ENCODE measurements at places on chromosomes 1 and 21.

DNA sequence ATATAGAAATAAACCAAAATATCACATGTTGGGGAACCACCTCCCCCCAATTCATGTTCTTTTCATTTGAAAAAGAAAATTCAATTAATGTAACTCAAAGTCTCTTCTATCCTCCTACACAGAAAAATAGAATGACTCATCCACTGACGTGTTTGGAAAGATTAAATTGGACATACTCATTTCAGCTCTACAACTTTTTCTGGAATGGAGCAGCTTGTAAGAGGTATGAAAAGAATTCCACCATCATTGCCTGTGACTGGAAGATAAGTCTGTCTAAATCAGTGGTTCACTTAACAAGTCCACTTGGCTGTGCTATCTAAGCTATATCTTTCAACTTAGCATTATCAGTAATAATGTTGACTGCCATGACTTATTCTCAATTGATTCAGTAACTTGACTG is 702.3 kb downstream of the BRINP3 start:
- DNase-seq: no peak

DNA sequence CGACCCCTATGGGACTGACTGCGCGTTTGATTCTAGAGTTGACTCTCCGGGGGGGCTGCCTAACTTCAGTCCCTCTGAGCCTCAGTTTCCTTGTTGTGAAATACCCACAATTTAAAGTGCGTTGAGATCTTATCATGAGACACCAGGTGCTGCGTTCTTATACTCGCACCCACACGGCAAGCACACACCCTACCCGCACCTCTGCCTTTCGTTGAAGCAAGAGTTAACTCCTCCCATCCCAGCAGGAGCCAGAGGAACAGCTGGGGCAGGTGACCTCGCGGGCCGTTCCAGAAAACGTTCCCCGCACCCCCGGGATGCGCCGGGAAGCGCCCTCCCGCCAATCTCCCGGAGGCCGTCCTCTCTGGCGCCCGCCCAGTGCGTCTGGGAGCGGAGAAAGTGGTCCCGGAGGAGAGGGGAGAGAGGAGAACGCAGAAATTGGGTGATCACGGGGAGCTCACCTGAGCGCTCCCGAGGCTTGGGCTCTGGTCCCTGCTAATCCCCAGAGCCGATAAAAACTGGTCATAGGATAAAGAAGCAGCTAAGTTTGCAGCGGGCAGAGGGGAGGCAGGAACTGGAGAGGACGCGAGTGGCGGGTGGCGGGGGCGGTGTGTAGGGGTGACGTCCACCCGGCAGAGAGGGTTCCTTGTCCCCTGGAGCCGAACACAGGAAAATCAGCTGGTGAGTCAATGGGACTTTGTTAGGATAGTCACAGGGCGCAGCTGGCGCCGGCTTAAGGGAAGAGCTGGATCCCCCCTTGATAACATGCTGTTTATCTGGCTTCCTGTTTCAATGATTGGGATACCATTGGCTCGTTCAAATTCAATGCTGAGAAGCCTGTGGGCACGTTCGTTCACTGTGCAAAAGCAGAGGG is 869 bp downstream of the NAV1 start:
- peak; percentile 76 for DNase-seq

GRCh38 chr1:41345434-41346075 is 15.7 kb upstream of the FOXO6 start:
- no peak for DNase-seq

DNA sequence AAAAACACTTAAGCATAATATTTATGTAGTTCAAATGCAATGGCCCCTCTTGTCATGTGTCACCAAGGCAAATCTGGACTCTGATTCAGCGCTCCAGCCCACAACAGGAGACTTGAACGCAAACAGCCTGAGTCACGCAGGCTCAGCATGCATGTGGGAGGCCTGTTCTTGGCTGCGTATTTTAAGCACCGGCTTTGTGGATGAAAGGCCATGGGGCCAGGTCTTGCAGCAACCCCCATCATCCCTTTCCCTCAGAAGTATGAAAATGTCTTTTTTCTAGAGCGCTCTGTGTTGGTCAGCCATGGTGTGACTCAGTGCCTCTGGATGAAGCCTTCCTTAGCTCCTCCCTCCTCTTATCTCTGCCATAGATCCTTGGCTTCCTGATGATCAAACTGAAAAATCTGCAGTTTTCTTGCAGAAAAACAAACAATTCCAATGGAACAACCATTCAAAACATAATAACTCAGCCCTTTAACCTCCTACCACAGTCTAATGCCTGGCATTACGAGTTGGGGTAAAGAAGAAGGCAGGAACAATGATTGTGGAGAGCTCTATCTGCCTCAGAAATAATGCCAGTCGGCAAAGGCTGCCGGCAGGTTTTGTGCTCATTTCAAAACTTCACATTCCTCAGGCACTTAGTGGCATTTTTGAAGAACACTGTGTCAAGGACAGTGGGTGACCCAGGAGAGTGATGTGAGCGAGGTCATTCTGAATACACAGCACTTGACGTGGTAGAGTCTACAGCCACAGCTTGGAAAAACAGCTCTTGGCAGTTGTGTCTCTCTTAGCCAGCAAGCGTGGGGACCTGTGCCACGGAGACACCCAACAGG is 167.5 kb downstream of the CLIC6 start:
- DNase-seq: peak; percentile 100

DNA sequence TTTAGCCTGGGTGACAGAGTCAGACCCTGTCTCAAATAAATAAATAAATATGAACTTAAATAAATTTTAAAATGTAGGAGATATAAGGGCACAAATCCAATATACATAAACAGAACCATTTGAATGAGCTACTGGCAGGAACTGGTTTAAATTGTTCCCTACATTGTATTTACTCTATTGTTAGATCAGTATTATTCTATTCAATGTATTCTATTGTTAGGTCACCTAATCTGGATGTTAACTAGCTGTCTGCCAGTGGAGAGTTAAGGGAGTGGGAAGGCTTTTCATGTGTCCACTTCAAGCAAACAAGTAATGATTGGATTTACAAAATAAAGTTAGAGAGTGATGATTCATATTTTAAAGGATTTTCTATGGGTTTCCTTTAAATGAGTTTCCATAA is 4.9 kb upstream of the FBXO28 start:
- no peak for DNase-seq

DNA sequence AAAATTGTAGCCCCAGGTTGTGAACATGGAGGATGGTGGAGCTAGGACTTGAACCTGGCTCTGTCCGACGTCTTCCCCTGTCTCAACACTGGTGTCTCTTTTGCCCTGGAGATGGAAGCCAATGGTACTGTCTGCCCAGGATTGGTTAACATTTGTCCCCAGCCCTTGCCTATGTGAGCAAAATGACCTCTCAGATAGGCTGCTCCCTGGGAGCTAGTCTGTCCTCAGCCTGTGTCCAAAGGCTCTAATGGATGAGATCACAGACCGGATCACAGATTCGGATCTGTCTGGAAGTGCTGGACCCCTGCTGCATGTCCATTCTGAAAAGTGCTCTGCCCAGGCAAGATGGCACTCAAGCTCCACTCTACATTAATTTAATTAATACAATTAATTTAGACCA is 394.4 kb upstream of the VAMP3 start:
- DNase-seq: no peak

DNA sequence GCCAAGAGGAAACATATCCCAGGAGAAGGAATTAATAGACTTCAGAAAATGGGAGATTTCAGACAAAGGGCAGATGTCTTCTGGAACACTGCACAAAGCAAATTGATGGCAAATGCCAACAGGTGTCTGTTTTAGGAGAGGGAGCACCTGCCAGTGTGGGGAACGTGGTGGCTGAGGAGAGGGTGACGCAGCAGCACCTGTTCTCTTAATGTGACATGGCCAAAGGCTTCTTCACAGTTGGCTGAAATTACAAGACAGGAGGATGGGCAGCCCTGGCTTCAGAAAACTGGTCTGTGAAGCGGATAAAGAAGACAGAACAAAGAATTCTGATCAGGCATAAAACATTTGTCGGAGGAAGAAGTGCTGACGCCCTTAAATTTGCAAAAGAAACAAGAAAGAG is 178.7 kb upstream of the RUNX1 start:
- no peak for DNase-seq

GRCh38 chr21:25298512-25299491 is 308.5 kb downstream of the MRPL39 start:
- DNase-seq: peak; percentile 14

DNA sequence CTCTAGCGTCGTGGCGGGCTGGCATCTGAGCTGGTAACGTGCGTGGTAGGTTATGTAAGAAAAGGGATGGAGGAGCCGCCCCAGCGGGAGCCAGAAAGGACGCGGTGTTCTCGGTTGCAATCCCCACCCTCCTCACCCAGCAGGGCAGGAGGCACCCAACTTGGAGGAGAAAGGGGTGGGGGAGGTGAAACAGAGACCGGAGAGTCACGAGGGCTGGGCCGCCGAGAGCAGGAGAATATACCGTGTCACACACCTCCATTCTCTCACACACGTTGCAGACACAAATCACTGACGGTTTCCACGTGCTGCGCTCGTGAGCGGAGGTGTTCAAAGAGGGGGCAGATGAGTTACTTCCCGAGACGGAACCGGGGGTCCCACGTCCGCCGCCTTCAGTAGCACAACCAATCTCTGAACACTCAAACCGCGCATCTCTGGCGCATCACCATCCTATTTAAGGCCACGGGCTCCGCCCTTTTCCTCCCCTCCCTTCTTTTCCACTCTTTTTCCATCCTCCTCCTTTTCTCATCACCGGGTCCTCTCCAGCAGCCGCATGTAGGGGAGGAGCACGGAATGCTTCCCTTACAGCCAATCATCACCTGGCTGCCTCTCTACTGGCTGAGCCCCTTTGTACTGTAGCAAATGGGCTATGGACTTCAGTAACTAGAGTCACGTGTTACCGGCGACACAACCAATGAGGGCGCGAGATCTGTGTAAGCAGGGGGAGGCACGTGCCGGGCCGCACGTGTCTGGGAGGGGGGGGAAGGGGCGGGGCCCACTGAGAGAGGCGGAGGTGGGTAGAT is at the start of gene CIART:
TSS of gene CIART (plus strand) at position 797 of the 800 bp plus-strand sequence. CDS start 714 bp downstream, outside the sequence.
- peak; percentile 98 for DNase-seq

- no peak for DNase-seq
Measured at GRCh38 chr1:24896596-24897262, 33.3 kb downstream of the RUNX3 start.

DNA sequence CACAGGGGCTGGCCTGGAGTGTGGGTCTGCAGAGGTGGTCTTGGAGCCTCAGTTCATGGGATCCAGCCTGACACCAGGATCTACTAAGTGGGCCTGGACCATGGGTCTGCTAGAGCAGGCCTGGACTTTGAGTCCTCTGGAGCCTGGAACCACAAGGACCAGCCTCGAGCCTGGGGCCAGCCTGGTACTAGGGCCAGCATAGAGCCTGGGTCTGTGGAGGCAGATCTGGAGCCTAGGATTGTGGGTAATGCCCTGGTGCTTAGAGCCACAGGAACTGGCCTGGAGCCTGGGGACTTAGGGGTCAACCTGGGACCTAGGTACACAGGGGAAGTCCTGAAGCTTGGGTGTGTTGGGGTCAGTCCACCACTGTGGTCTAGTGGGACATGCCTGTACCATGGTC is 12.7 kb downstream of the LORICRIN start:
- DNase-seq: no peak

DNA sequence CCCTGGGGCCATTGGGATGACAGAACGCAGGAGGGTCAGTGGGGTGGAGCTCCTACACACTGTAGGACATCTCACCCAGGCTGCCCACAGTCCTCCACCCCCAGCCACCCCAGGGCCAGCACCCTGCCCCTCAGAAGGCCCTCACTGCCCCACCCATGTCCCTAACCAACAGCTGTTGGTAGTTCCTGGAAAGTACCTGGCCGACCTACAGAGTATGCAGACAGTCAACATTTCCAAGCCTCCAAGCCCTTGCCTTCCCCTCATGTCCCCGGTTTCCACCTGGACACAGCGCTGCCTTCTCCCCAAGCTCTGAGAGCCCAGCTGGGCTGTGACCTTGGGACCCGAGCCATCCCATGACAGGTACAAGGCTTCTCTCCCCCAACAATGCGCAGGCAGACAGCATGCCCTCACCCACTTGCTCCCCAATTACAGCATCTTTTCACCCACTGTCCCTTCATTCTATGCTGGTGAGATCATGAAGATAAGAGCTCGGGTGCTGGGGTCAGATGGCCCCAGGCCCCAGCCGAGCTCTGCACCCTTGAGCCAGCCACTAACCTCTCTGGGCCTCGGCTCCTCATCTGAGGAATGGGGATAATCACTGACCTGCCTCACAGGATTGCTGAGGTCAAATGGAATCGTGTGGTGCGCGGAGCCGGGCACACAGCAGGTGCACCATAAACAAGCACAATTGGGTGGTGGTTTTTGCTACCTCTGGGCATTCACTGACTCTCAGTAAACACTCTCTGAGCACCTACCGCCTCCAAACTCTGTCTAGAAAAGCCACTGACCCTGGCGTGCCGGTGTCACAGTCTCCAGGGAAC is 11.2 kb downstream of the LAPTM5 start:
- DNase-seq: no peak

DNA sequence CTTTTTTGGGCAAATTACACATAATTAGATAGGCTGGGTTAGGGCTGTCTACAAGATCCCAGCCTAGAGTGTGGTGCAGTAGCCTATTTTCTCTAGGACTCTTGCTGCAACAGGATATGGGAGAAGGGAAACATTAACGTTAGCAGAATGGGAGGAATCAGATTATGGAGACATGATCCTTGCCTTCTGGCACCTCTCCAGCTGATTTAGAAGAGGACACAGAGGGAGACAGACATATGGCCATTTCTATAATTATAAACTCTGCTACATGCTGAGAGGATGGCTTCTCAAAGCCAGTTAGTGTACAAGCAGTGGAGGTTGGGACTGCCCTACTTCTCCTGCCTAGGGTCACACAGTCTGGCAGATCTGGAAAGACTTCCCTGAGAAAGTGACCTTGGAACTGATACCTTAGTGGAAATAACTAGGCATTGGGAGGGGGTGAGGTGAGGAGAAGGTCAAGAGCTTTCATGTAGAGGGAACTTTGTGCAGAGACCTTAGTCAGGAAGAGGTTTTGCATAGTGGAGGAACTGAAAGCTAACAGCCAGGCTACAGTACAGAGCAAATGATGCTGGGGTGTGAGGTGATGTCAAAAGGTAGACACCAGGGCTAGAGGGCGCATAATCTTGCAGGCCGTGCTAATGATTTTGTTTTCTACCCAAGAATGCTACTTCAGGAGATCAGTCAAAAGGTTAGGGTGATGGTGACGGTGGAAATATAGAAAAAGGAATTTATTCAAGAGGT is 1.2 kb upstream of the CD1D start:
- DNase-seq: no peak

GRCh38 chr1:177466286-177466685 is 295.5 kb downstream of the BRINP2 start:
- DNase-seq: no peak

GRCh38 chr1:101264697-101265096 is 27.9 kb downstream of the S1PR1 start:
- no peak for DNase-seq

DNA sequence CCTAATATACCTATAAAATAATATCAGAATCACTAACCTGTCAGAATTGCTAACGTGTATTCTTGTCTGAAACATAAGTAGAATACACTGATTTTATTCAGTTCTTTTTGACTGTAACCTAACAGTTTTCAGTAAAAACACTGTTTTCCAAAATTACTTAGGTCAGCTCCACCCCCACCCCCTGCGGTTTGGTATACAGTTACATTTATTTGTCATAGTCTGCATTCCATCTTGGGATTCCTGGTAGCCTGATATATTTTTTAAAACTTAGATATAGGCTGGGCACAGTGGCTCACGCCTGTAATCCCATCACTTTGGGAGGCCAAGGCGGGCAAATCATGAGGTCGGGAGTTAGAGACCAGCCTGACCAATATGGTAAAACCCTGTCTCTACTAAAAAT is 19.8 kb upstream of the ABCD3 start:
- no peak for DNase-seq

Data from fibroblast of mammary gland (primary cell).